ENCODE measurements at places on chromosomes 1 and 21.
A peak's percentile ranks its signal among the peaks of the same experiment; 100 is the strongest.

GRCh38 chr1:88462096-88462487 lies 222.0 kb upstream of the PKN2 start:
- DNase-seq, result no peak

GRCh38 chr1:91402023-91402422 lies 2.6 kb downstream of the HFM1 start:
- peak; percentile 44 for DNase-seq

GRCh38 chr1:246052603-246053002 lies 454.5 kb downstream of the SMYD3 start:
- no peak for DNase-seq

GRCh38 chr21:36199021-36199420 lies 42.4 kb downstream of the DOP1B start:
- no peak for DNase-seq

DNA sequence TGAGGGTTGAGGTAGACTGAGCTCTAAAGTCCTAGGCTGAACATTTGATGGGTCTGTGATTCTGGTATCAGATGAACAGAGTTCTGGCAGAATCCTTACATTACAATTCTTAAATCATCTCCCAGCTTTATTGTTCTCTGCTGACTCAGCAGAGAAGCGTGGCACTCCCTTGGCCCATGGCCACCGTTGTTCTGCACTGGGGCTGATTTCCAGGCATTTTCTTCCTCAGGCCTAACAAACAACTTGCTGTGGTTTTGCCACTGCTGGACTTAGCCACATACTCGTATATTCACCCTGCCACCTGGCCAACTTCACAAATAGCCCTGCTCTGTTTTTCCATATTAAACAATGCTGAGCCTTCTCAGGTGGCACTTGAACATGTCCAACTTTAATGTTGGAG lies 223.2 kb downstream of the TNR start:
- no peak for DNase-seq

Data from fibroblast of mammary gland (primary cell).